Naive thymus-derived CD4-positive, alpha-beta T cell (primary cell): ENCODE measurements at places on chromosomes 5 and 9.

GRCh38 chr9:21746550-21746949 is 55.9 kb upstream of the MTAP start:
- DNase-seq, result no peak

GRCh38 chr5:139747583-139748504 is 47.8 kb upstream of the PSD2 start:
- DNase-seq, result peak; percentile 70

DNA sequence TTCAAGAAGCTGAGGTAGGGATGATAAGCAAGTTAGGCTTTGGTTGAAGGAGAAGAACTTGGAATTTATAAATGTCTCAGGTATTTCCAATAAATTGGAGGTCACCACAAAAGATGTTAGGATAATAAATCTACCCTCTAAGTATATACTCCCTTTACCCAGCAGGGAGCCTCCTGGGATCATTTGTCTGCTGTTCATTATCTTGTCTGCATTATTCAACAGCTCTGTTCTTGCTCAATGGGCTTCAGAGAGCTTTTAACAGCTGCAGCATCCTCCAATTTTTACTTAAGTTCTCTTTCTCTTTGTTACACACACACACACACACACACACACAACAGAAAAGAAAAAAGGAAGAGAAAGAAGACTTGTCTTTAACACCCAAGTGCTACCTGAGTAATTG is 51.7 kb upstream of the VPS13A start:
- DNase-seq, result no peak

- DNase-seq, result no peak
These were observed 490.7 kb upstream of the PTPRD start for GRCh38 chr9:11103525-11103924.

GRCh38 chr5:116569999-116570398 is 4.6 kb downstream of the SEMA6A start:
- no peak for DNase-seq

DNA sequence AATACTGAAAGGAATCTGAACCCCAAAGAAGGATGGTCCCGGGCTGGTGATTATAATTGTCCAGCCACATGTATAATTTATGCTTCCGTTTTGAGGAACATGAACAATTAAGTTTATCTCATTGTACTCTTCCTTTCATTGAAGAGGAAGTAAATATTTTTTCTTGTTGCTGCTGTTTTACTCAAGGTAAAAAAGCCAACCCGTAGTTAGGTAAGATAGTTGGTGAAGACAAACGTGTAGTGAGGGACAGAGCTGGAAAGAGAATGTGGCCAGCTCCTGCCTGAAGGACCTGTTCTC is 5.1 kb downstream of the RCL1 start:
- DNase-seq, result no peak

DNA sequence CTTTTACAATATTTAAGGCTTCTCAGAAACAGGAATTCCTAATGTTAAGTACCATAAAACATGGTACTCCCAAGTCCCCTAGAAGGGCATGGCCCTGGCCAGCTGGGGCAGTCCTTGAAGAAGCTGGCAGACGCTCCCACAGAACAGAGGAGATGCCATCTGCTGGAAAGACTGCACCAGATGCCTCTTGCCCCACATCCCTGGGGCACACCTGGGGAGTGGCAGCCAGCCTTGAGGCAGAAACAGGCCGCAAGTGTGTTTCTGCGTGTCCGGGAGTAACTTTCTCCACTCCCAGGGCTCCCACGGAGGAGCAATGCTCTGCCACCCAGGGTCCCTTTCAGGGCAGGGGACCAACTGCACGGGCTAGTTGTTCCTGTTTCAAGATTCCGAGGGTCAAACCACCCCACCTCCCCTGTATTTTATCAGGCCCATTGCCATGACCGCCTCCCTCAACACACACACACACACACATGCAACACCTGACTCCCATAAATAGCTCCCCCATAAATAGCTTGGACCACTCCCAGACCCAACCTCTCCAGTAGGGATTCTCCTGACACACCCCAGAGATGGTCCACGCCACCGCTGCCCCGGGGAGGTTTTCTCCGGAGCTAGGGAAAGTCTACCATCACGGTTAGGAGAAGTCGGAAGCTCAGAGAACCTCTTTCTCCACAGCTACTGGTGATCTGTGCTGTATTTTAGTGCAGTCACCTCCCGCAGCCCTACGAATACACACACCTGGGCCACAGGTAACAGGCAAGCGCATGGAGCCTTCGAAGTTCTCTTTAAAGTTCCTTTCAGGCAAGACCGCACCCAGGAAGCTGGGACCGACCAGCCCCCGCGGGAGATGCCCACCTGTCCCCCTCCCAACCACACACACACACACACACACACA is 1.5 kb downstream of the SPOCK1 start:
- no peak for DNase-seq

DNA sequence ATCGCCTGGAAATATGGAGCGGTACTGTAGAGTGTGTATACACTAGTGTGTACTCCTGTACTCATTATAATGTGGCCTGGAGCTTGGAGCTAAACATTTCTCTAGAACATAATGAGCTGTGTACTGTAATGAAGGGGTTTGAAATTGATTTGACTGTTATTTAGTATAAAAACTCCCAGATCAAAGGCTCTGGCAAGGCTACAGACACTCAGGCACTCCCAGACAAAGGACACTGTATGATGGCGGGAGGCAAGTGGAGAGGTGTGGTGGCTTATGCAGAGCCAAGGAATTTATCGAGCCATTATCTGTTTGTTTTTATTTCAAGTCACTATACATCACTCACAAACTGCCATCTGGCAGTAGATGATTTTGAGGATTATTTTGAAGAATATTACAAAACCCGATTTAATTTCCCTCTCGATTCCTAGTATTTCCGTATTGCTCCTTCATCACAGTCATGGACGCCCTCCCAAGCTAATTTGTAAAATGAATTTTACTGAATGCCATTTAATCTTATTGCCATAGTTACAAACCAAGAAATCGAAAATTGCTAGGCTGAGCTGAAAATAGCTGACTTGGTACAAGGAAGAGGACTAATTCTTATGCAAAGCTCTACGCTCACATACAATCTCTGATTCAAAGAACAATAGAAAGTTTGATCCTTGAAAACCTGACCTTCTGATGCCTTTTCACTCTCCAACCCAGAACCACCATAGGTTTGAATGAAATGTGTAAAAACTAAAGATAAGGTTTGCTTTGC is 240.2 kb upstream of the SEMA6A start:
- no peak for DNase-seq

- no peak for DNase-seq
These were observed 24.6 kb downstream of the TUT7 start for GRCh38 chr9:86329649-86330048.

- no peak for DNase-seq
These were observed 145.6 kb downstream of the HSD17B3 start for GRCh38 chr9:96156171-96156974.

DNA sequence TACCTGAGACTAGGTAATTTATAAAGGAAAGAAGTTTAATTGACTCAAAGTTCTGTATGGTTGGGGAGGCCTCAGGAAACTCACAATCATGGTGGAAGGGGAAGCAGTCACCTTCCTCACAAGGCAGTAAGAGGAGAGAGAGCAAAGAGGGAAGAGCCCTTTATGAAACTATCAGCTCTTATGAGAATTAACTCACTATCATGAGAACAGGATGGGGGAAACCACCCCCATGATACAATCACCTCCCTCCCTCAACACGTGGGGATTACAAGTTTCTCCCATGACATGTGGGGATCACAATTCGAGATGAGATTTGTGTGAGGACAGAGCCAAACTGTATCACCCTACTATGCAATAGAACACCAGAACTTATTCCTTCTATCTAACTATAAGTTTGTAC is 27.9 kb downstream of the CD274 start:
- DNase-seq, result no peak

- peak; percentile 17 for DNase-seq
These were observed 124.9 kb downstream of the PPP2R2B start for GRCh38 chr5:146753641-146754040.

DNA sequence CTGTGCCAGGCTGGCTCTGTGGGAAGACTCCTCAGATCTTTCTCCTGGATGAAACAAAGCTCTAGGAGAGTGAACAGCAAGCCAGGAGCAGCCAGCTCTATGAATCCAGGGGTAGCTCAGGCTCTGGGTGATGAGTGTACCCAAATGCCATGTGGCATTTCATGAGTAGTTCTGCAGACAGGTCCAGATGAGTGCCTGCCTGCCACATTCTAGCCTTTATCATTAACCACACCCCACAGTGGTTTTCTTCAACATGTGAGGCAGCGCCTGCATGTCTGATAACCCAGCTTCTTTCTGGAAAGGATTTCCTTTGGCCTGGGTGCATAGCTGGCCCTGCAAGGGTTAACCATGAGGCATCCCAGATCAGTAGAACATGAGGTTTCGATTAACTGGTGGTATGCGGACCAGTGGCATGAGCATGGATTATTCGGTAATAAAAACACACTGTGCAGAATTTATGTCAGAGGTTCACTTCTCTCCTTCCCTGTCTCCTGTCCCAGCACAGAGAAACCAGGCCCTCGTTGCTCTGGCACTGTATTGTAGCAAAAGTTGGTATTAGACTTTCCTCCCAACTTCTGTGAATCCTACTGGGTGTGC is 381.9 kb upstream of the ZNF462 start:
- no peak for DNase-seq

DNA sequence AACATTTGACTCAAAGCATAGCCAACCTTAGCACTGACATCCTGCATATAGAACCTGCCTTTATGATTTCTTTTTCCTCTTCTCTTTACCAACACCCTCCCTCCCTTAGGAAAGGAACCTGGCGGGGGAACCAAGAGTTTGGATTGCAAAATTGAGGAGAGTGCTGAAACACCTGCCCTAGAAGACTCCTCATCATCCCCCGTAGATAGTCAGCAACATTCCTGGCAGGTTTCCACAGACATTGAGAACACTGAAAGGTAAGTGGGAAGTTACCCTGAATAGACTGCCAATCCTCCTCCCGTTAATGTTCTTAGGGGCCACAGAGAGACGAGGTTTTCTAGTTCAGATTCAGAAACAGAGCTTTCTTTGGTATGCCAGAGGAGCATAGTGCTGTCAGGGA is 88.8 kb downstream of the RGS7BP start:
- no peak for DNase-seq

- DNase-seq, result no peak
These were observed 219.2 kb downstream of the MEF2C start for GRCh38 chr5:88663793-88664216.

DNA sequence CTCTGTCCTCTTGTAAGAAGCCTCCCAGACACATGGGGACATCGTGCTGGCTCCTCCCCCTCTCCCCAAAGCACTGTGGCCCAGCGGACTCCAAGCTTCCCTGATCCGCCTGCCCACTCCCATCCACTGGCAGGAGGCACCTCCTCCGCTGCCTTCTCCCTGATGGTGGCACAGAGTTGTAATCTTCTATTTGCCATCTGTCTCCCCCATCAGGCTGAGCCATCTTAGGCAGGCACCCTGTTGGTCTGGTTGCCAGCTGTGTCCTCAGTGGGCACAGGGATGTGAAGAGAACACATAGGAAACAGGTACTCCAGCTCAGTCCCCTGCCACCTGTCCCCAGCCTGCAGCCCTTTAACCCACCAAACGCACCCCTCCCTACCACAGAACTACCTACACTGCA is 5.4 kb upstream of the ZDHHC12 start:
- no peak for DNase-seq

GRCh38 chr9:127418037-127418471 is 6.1 kb upstream of the ZNF79 start:
- no peak for DNase-seq
